ENCODE measurements at places on chromosomes 13 and 19.

GRCh38 chr19:56643460-56643955 is 549 bp downstream of the SMIM17 start:
- DNase-seq: no peak

DNA sequence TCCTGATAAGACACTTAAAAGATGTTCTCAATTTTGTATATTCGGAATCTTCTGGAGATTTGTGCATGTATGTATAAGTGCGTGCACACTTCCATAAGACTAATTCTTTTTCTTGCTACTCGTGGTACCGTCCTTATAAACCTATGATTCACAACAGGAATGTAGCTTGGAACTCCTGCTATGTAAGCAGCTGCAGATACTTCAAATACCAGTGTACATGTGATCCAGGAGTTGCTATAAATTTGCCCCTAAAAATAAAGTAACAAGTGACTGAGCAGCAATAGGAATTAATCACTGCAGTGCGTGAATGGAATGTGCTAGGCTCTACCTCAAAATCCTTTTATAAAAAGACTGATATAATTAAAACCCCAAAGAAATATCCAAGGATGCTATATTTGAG is 214.9 kb downstream of the KLF5 start:
- no peak for DNase-seq

GRCh38 chr13:99610702-99611289 is 109.5 kb downstream of the TM9SF2 start:
- peak; percentile 6 for DNase-seq

GRCh38 chr13:32642858-32643257 is 56.6 kb downstream of the PDS5B start:
- DNase-seq: no peak

DNA sequence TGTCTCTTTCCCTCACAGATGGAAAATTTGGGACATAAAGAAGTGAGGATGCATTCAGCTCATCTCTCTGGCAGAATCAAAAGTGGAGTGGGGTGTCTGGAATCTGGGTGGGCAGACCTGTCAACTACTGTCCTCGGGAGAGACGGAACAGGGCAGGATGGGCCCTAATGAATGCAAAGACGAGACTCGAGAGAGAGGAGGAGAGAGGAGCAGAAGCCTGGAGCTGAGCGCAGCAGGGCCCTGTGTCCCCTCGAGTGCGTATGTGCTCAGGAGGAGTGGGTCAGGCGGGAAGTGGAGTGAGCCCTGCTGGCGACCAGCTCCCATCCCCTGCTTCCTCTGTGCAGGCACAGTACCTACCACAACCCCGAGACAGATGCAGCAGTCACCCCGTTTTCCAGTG is 78.9 kb downstream of the TEX29 start:
- DNase-seq: no peak

GRCh38 chr13:24618011-24618955 is 61.9 kb upstream of the ATP12A start:
- peak; percentile 72 for DNase-seq

DNA sequence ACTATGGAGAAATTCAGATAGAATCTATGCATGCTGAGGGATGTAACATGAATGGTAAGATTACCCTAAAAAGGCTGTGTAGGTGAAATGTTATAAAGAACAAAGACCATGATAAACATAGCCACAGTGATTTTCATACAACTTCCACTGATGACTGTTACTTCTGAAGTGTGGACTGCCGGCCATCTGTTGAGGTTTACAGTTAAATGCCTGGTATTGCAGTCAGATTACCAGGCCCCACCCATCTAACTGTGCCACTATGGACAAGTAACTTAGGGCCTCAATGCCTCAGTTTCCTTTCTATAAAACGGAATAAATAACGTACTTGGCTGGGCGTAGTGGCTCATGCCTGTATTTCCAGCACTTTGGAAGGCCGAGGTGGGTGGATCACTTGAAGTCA is 395.6 kb downstream of the KLF12 start:
- DNase-seq: no peak

DNA sequence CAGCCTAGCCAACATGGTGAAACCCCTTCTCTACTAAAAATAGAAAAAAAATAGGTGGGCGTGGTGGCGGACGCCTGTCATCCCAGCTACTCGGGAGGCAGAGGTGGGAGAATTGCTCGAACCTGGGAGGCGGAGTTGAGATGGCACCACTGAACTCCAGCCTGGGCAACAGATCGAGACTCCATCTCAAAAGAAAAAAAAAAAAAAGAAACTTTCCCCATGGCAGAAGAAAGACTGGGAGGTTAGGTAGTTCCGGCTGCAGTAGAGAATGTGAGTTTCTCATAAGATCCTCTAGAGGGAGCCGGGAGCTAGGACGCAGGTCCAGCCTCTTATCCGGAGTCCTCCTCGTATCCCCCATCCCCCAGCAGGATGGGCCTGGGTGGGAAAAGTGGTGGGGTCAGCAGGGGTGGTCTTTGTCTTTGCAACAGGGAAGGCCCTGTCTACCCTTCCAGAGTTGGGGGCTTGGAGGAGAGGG is 13.2 kb upstream of the CREB3L3 start:
- peak; percentile 81 for DNase-seq

GRCh38 chr19:15418231-15418578 is 583 bp downstream of the AKAP8L start:
- no peak for DNase-seq

GRCh38 chr19:51417107-51417809 is at the start of gene SIGLEC10:
Gene SIGLEC10, minus strand, starts transcription at chr19:51417642. Its CDS starts 61 bp downstream, at chr19:51417581.
- peak; percentile 86 for DNase-seq

DNA sequence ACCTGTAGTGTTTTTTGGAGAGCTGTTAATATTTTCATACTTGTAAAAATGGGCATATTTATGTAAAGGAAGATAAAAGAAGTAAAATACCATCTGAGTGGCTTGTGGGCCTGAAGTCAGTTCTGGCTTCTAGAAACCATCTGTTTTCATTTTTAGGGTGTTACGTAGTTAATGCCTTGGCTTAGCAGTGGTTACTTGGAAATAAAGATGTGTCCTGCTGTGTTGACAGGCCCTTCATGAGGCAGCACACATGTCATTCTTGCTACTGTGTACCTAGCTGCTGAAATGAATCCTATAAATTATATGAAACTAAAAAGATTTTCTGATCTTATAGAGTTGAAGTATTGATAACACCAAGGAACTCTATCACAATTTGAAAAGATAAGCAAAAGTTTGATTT is 16.0 kb downstream of the ILF3 start:
- DNase-seq: no peak

- DNase-seq: peak; percentile 50
Measured at GRCh38 chr13:94550062-94550738, 45.8 kb downstream of the TGDS start.

DNA sequence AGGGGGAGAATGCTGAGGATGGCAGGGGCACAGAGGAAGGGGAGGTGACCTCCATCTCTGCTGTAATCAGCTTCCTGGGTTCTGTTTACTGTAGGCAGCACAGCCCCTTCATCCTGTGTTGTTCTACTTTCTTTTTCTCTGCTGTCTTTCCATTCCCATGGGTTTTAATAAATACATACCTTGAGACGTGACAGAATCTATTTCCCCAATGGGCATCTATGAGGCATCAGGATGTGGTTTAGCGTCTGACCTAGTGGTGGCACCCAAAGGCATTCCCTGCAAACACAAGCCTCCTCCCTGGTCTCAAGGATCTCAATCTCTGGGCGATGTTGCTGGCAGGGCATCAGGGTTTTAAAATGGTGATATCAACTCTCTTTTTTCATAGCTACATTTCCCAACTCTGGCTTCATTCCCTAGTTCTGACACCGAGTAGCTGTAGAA is 60.8 kb downstream of the ALOX5AP start:
- DNase-seq: no peak

DNA sequence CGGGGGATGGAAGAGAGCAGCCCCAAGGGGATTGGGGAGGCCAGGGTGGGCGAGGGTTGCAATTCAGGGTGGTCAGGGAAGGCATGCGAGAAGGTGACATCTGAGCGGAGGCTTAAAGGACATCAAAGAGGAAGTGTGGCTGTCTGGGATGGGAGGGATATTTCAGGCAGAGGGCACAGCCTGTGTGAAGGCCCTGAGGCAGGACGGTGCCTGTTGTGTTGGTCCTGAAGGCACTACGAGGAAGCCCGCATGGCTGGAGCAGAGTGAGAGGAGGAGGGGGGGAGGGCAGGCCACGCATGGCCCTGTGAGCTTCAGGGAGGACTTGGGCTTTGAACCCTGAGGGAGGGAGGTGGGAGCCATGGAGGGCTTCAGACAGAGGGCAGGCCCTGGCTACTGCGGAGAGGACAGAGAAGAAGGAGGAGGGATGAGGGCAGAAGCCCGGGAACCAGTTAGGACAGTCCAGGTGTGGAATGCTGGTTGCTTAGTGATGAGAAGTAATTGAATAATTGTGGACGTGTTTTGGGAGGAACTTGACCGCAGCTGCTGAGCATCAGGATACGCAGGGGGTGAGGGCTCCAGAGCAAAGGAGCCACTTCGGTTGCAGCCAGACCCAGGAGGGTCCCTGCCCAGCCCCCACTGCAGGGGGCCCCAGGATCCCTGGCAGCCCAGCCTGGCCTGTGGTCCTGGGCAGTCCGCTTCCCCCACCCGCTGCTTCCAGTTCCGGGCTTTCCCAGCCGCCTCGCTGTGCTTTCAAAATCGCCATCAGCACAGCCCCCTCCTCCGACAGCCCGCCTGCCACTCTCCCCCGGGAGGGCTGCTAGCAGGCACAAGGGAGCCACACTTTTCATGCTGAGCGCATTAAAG is 6.2 kb downstream of the TLE6 start:
- no peak for DNase-seq

GRCh38 chr19:55283548-55284377 is at the start of gene BRSK1:
Gene BRSK1, plus strand, starts transcription at chr19:55283997. Its CDS starts 446 bp downstream, at chr19:55284443.
- no peak for DNase-seq

GRCh38 chr13:28434926-28435325 is 60.0 kb downstream of the FLT1 start:
- DNase-seq: no peak

DNA sequence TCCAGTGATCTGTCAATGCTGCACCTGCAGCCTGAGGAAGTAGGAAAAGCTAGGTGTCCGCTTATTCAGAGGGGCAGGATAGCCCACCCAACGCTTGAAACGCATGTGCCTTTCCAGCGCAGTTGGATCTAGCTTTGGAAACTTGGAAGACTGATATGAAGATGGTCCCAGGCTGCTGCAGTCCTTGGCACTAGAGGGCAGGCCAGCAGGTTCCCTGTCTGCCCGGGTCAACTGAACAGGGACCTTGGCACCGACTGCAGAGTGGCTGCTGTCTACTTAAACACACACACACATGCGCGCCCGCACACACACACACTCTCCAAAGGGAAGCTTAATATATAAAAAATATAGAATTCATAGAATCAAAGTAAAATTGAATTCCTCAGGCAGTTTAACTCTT is 100.0 kb downstream of the TSHZ3 start:
- DNase-seq: no peak

GRCh38 chr13:44068737-44069136 is 189.0 kb downstream of the LACC1 start:
- no peak for DNase-seq

- DNase-seq: no peak
Measured at GRCh38 chr13:38490657-38491056, 141.0 kb downstream of the UFM1 start.

DNA sequence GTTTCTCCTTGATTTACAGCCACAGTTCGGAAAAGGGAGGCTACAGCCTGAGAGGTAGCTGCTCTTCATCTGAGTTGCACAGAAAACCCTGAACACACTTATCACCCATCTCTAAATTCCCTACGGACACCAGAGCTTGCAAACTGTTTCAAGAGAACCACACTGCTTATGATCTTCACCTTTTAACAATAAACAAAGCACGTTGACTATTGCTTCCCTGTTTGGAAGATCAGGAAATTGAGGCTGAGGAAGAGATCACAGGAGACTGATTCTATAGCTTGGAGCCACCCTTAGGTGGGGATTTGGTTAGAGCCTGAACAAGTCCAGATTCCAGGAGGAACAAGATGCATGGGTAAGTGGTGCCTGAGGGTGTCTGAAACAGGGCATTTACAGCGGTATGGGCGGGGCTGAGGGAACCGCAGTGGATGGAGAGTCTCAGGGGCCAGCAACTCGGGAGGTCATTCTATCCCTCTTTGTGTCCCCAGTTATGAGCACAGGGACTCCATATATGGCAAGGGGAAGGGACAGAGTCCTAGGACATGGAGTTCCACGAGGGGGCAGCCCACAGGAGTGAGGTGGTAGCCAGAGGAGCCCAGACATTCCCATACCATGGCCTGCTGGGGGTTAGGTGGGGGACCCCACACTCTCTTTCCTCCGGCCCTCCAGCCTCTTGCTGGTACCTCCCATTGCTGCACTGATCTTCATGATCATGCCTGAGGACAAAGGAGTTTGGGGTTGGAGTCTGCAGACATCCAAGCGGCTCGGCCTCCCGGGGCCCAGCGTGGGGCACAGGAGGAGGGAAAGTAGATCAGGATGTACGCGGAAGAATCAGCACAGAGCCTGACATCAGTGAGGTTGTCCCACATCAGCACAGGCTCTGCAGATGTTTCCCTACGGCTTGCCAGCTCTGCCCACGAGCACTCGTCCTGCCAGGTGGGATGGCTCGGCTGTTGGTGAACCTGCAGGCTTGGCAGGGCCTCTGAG is 162.3 kb upstream of the ZNF536 start:
- no peak for DNase-seq

GRCh38 chr19:30011051-30011578 is 69.1 kb downstream of the URI1 start:
- DNase-seq: no peak

Data from Kasumi-1 (cell line).